ENCODE measurements at places on chromosomes 3 and 15. TPM values are rescaled to one million over a fixed set of nuclear protein-coding genes. Genes with fewer than 3 reads are reported as not detected.

GRCh38 chr3:151775314-151776258 is 38.3 kb upstream of the AADAC start:
- peak overlapping the region; percentile 1 for H3K27ac ChIP-seq
- H3K4me1 ChIP-seq: peaks cover 31% of the 10 kb centered on the region
- H3K36me3 ChIP-seq: no peaks in the 10 kb centered on the region
- H3K4me3 ChIP-seq: no peak overlapping the region
- DNase-seq: no peak

- H3K27ac ChIP-seq: no peak overlapping the region
- no peaks in the 10 kb centered on the region for H3K27me3 ChIP-seq
- H3K36me3 ChIP-seq: no peaks in the 10 kb centered on the region
- no peaks in the 10 kb centered on the region for H3K4me1 ChIP-seq
- H3K4me3 ChIP-seq: no peak overlapping the region
These were observed 29.0 kb upstream of the ZMAT3 start for GRCh38 chr3:179100652-179101051.

COLQ gene
- total RNA-seq: 1.7 TPM

GRCh38 chr3:171565481-171566058 is 105.4 kb upstream of the TNIK start:
- no peak overlapping the region for H3K27ac ChIP-seq
- no peak overlapping the region for H3K4me3 ChIP-seq
- H3K4me1 ChIP-seq: no peaks in the 10 kb centered on the region
- no peak for DNase-seq
- H3K36me3 ChIP-seq: no peaks in the 10 kb centered on the region

DNA sequence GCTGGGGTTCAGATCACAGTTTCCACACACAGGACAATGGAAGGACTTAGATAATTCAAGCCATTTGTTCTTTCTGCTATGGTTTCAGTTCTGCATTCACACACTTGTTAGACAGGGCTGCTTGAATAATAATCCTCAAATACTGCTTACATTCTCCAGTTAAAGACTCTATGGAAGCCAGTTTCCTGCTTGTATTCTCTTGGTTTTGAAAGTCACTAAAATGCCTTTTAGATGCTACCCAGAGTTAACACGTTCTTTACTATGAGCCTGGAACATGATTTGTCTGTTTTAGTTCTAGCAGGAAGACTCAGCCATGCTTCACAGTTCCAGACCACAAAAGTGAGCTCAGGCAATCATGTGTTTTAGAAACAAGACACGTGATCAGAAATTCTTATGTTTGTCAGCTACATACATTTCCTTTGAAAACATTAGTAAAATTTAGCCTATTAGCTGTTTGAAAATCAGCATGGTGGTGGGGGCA is 152.4 kb downstream of the LEKR1 start:
- no peak overlapping the region for H3K4me3 ChIP-seq
- H3K27me3 ChIP-seq: no peaks in the 10 kb centered on the region
- no peak for DNase-seq
- no peaks in the 10 kb centered on the region for H3K36me3 ChIP-seq
- no peak overlapping the region for H3K27ac ChIP-seq

DNA sequence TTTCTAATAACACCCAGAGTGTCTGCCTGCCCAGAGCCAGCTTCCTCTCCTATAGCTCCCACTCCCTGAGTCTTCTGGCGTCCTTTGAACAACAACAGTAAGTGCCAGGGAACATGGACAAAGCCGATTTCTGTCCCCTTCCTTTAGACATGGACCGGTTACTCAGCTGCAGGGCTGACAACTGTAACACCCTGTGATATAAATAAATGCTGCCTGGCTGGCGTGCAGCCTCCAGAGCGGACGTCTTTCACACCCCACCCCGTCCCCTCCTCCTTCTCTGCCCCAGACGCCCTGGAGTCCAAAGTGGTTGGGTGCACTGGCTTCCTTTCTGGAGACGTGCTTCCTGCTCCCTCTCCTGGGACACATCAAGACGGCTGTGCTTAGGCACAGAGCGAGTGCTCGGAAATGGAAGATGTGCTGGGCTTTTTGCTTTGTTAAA is 281.9 kb upstream of the LRRFIP2 start:
- DNase-seq: peak; percentile 9
- H3K27ac ChIP-seq: no peak overlapping the region
- H3K36me3 ChIP-seq: peaks cover 5% of the 10 kb centered on the region

CPOX gene
- 16.8 TPM for total RNA-seq

- no peaks in the 10 kb centered on the region for H3K27me3 ChIP-seq
- no peaks in the 10 kb centered on the region for H3K4me1 ChIP-seq
- DNase-seq: no peak
These were observed 276.2 kb downstream of the GAP43 start for GRCh38 chr3:115899535-115899934.

DNA sequence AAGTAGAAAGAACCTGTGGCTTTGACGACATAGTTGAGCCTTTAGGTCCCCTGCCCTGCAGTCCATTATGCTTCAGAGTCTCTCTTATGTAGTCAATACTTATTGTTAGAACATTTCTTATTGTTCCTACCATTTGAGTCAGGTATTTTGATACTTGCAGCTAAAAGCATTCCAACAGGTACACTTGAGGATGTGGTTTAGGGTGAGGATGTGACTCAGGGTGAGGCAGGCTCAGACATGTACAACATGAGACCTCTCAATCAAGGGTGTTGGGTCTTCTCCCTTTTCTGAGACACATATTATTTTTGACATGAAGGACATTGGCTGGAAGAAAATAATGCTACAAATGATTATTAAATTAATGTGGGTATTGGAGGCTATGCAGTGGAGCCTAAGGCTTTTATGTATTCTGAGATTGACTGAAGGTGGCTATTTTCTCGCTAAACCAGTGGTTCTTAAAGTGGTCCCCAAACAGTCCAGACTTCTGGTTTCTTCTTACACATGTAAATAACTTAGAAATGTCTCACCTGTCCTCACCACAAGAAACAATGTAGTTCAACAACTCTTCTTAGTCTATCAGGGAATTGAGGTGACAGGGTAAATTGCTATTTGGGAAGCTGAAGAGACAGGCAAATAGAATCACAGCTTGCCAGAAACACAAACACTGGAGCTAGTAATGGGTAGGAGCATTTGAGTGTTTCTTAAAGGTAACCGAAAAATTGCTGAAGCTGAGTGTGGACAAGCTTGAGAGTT is 135.5 kb upstream of the ZPLD1 start:
- no peak for DNase-seq
- H3K27ac ChIP-seq: no peak overlapping the region
- no peaks in the 10 kb centered on the region for H3K27me3 ChIP-seq
- H3K4me1 ChIP-seq: no peaks in the 10 kb centered on the region
- no peak overlapping the region for H3K4me3 ChIP-seq

DNA sequence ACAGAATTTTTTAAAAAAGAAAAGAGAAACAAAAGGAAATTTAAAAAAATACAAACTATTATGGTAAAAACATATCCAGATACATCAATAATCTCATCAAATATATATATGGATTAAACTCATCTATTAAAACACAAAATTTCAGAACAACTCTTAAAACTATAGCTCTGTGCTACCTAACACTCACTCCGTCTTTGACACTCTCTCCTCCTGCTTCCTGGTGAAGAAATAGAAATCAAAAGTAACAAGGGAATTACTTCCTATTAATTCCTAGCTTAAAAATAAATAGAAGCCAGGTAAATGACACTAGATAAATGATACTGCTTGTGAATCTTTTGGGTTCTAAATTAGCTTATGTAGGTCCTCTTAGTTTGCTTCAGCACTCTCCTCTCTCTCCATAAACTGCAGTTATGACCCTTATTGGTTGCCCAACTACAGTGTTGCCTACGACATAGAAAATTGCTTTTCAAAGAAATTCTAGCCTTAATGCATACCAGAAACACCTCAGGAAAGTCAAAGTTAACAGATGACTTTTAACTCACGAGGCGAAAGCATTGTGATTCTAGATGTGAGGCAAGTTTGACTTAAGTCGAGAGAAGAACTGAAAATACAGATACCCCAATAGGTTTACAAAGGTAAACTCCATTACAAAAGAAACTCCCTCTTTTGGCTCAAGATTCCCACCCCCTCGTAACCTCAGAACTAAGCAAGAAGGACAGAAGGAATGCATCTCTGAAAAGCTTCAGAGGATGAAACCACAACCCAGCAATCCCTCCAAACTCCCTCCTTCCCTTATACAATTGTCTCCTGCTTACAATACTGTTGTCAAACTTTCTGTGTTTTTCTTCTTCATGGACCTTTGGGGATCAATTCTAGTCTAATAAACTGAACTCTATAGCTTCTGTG is 394.7 kb downstream of the FGF12 start:
- H3K36me3 ChIP-seq: no peaks in the 10 kb centered on the region
- DNase-seq: no peak
- H3K4me1 ChIP-seq: no peaks in the 10 kb centered on the region
- H3K4me3 ChIP-seq: no peak overlapping the region

GRCh38 chr3:17074559-17074958 is 189.8 kb downstream of the PLCL2 start:
- no peak overlapping the region for H3K4me3 ChIP-seq
- H3K36me3 ChIP-seq: no peaks in the 10 kb centered on the region
- no peak overlapping the region for H3K27ac ChIP-seq
- no peaks in the 10 kb centered on the region for H3K4me1 ChIP-seq
- H3K27me3 ChIP-seq: no peaks in the 10 kb centered on the region

DNA sequence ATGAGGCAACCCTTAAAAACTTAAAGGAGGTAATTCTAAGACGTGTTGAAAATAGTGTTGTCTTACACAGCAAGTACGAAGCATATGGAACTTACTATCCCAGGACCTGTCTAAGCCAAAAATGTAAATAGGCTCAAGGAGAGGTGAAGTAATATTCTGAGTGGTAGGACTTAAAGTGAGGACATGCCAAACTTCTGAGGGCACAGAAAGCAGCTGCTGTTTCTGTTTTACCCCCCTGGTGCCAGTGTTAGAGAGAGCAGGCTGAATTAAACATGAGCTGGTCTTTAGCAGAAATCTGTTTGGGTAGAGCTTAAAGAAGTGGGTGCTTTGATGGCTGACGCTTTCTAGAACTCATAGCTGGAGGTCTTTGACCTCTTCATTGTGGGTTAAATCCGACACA is 149.7 kb upstream of the NPHP3 start:
- H3K36me3 ChIP-seq: no peaks in the 10 kb centered on the region
- H3K27me3 ChIP-seq: peaks cover 52% of the 10 kb centered on the region
- H3K4me1 ChIP-seq: no peaks in the 10 kb centered on the region
- no peak overlapping the region for H3K27ac ChIP-seq
- DNase-seq: no peak
